ENCODE measurements at places on chromosomes 11 and 22.

DNA sequence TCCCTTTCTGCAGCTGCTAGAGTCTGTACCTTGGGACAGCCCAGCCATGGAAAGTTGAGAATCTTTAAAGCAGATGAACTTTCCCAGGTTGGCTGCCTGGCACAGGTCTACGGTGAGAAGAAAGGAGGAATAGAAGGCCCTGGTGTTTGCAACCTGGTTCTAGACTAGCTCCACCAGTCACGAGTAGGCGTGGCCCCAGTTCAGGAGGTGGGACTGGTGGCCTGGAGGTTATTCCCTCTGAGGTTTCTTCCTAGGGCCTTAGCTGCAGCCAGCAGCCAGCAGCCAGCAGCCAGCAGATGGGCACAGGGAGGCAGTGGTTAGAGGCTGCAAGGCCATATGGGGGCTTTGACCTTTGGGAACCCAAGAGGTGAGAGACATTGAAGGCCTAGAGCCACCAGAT, 40.9 kb downstream of the PRDM11 start:
- peaks cover 28% of the 10 kb centered on the region for H3K36me3 ChIP-seq
- H3K27me3 ChIP-seq: no peaks in the 10 kb centered on the region
- DNase-seq: no peak
- no peaks in the 10 kb centered on the region for H3K4me1 ChIP-seq

- H3K27ac ChIP-seq: no peak overlapping the region
- no peaks in the 10 kb centered on the region for H3K4me1 ChIP-seq
- H3K4me3 ChIP-seq: no peak overlapping the region
- no peaks in the 10 kb centered on the region for H3K27me3 ChIP-seq
Observed at GRCh38 chr11:88552379-88553062, 215.0 kb upstream of the CTSC start.

GRCh38 chr11:20005747-20006146, 154.5 kb downstream of the DBX1 start:
- peaks cover 4% of the 10 kb centered on the region for H3K27me3 ChIP-seq
- no peak overlapping the region for H3K27ac ChIP-seq
- no peaks in the 10 kb centered on the region for H3K36me3 ChIP-seq
- H3K4me1 ChIP-seq: no peaks in the 10 kb centered on the region
- DNase-seq: no peak

DNA sequence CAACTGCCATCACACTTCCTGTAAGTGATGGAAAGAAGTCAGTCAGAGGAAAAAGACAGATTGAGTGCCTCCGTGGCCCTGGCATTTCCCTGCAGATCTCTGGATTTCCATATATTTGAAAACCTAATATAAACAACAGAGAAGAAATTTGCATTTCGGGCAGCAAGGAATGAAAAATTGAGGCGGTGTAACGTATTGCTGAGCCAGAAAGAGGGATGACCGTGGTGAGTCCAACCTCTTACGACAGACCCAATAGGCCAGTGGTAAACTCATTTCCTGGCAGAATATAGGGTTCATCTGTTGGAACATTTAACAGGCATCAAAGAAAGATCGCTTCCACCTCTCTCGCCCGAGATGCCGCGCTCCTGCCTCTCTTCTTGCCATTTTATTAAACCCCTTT, 336.5 kb downstream of the MIAT start:
- no peak overlapping the region for H3K27ac ChIP-seq
- H3K27me3 ChIP-seq: no peaks in the 10 kb centered on the region
- no peak for DNase-seq
- H3K4me1 ChIP-seq: no peaks in the 10 kb centered on the region

DNA sequence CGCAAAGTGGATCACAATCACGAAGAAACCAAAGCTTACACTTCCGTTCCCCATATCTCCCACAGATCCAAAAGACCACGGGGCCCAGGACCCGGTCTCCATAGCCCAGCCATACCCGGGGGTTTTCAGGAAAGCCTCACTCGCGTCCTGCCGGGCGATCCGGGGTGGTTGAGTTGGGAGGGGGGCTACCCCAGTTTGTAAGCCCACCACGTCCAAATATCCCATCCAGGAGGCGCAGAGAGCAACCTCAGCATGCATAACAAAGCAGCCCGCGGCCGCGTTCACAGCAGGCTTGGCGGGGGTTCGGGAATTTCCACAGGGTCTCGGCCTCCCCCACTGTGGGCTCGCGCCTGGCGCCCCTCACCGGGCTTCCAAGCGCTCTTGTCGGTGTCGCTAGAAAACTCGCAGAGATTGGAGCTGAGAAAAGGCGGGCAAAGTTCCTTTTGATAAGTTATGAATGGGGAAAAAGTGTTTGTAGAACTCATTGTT, 9.5 kb downstream of the SDF2L1 start:
- no peaks in the 10 kb centered on the region for H3K36me3 ChIP-seq
- H3K27ac ChIP-seq: no peak overlapping the region
- no peak for DNase-seq
- H3K4me3 ChIP-seq: peak overlapping the region; percentile 86
- H3K27me3 ChIP-seq: no peaks in the 10 kb centered on the region
- H3K4me1 ChIP-seq: peaks cover 11% of the 10 kb centered on the region

Measured in T-cell (primary cell).